ENCODE measurements at places on chromosomes 2 and 18.

- no peak for DNase-seq
Observed at GRCh38 chr2:179174240-179174639, 90.4 kb downstream of the SESTD1 start.

- DNase-seq, result no peak
Observed at GRCh38 chr18:57931038-57931437, 113.0 kb upstream of the NEDD4L start.

GRCh38 chr18:74126684-74127655 lies 20.7 kb downstream of the FBXO15 start:
- no peak for DNase-seq

- DNase-seq, result no peak
Observed at GRCh38 chr2:79387431-79387830, 125.4 kb upstream of the CTNNA2 start.

- DNase-seq, result peak; percentile 16
Observed at GRCh38 chr2:179569831-179570233, 291.6 kb downstream of the ZNF385B start.

DNA sequence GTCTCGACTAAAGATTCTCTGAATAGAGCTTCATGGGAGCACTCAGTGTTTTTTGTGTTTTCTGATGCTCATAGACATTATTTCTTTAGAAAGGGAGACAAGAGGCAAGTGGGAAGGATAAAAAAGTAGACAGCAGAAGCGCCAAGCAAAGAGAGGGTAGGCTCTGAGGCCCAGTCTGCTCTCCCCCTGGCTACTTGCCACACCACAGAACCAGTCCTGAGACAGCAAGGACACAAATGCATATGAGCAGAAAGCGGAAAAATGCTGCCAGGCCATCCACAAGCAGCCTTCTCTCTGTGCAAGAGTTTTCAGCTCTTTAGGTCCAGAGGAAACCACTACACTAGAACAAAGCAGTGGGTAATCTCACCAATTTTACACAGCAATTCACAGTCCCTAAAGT lies 285.4 kb downstream of the ZNF521 start:
- DNase-seq, result no peak

DNA sequence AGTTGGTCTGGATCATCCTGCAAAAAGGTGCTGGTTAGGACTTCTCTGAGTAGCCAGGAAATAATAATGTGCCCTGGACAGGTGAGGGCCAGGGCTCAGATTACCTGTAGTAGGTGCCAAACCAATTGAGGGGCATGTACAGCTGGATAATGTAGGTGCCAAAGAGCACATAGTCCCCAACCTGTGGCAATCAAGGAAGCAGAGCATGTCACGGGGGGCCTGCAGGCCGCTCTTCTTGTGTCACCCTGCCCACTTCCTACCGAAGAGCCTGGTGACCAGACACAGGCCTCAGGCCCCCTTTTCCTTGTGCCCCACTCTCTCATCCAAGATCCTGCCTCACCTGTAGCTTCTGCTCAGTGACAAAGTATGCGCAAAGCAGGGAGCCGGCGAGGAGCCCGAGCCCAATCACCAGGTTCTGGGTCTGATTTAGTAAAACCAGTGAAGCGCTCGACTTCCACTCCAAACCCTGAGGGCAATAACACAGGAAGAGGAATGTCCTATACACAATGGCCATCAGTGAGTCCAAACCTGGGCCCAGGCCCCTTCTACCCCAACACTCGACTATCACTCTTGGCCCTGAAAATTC lies 5.2 kb downstream of the ABCB6 start:
- no peak for DNase-seq

DNA sequence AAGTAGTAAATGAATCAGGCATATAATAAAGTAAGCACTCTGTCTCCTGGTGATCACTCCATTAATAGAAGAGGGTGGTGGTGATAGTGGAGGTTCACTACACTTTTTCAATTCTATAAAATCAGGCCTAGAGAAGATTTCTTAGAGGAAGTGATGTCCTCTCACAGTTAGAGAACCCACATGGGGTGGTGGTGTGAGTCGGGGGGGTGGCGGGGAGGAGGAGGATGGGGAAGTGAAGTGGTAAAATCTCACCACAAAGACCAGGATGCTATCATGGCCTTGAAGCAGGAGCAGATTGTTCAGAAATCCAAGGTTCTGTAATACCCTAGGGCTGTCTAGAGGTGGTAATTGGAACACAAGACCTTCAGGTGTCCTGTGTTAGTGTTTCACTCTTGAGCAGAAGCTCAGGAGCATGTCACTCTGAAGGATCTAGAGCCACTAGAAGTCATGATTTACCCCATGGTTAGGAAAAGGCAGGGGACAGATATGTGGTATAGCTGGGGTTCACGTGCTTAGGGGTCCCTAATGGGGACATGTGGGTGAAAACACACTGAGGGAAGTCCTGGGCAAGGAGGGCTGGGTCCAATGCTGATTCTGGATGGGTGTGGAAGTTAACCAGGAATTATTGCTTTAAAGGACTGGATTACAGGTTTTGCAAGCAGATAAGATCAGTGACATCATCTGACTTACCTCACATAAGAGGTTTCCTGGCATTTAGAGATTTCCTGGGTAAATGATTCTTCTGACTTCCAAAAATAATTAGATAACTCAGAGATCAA lies 31.0 kb downstream of the RNF125 start:
- no peak for DNase-seq

DNA sequence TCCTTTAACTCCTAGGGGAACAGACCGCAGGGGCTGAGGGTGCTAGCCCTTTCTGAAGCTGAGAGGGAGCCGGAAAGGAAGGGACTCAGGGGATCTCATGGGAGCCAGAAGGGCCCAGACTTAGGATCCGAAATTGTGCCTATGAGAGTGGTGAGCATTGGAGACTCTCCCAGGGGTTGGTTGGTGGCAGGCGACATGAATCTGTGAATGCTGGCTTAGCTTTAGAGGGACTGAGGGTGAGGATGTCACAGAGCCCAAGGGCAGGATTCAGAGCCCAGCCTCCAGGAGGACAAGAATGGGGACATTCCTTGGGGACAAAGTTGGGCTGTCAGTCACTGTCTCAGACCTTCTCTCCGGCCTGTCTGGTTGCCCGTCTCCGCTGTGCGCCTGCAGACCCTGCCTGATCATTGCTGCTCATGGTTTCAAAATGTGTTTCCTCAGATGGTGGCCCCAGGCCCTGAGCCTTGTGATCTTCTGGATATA lies 17.5 kb downstream of the GNLY start:
- no peak for DNase-seq
